ENCODE measurements at places on chromosomes 13 and 19.

GRCh38 chr13:112184261-112184660, 117.3 kb downstream of the SOX1 start:
- no peak for DNase-seq

- peak; percentile 98 for DNase-seq
These were observed 125.3 kb downstream of the TSHZ3 start for GRCh38 chr19:31223740-31224534.

DNA sequence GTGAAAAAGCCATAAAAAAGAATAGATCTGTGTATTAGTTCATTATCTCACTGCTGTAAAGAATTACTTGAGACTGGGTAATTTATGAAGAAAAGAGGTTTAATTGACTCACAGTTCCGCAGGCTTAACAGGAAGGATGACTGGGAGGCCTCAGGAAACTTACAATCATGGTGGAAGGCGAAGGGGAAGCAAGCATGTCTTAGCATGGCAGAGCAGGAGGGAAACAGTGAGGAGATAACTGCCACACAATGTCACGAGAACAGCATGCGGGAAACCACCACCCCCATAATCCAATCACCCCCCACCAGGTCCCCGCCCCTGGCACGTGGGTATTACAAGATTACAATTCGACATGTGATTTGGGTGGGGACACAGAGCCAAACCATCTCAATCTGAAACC, 39.1 kb upstream of the EEF1AKMT1 start:
- DNase-seq = no peak

GRCh38 chr19:10544753-10545251, 1.1 kb downstream of the ATG4D start:
- no peak for DNase-seq

- no peak for DNase-seq
These were observed 1.9 kb downstream of the BTBD2 start for GRCh38 chr19:2013683-2013961.

DNA sequence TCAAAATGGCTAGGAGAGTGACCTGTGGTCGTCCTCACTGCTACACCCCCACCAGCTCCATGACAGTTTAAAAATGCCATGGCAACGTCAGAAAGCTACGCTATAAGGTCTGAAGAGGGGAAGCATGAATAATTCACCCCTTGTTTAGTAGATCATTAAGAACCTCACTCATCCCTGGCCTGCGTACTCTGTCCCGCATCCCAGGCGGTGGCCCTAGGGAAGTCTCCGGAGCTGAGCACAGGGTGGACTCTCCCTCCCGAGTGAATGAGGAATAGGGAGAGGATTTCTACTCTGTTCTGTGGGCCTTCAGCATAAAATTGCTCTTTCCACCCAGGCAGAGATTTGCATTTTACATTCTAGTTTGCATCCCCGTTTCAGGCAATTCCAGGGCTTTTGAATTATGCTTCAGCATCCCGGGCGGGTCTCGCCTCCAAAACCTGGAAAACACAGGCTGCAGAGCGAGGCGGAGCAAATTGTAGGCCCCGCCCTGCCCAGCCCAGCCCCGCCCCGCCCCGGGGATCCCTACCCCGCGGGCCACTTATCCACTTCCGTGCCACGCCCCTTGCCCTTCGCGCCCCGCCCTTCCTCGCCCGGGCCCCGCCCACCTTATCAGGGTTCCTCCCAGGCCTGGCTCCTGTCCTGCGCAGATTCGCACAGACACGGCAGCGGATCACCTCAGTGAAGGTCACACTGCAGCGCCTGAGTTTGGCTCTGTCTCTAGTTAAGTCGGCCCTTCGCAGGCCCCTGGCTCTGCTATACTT, 7.5 kb upstream of the ZNF525 start:
- DNase-seq = no peak

GRCh38 chr19:41998246-41999020, 4.4 kb upstream of the ATP1A3 start:
- DNase-seq = peak; percentile 33

GRCh38 chr13:33310245-33311038, 24.9 kb upstream of the STARD13 start:
- no peak for DNase-seq

DNA sequence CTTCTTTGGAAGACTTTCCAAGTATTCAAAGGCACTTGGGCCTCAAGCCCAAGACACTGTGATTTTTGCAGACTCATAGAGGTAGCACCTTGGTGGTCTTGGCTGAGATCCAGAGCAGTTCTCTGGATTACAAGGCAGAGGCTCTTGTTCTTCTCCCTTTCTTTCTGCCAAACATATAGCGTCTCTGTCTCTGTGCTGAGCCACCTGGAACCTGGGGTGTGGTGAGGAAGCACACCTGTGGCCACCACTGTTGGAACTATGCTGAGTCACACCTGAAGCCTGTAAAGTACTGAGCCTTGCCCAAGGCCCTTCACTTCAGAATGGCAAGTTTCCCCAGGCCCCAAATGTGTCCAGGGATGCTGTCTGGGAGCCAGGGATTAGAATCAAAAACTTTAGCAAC, 127.5 kb downstream of the FREM2 start:
- DNase-seq = no peak

DNA sequence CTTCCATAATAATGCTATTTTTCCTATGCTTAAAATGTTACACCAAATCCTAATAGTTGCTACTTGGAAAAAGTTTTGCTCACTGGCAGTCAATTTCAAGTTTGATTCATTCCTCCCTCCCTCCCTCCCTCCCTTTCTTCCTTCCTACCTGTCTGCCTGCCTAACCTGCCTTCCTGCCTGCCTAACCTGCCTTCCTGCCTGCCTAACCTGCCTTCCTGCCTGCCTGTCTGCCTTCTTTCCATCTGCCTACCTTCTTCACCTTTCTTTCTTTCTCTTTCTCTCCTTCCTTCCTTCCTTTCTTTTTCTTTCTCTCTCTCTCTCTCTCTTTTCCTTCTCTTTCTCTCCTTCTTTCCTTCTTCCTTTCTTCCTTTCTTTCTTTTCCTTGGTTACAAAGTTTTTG, 418.7 kb downstream of the PCDH9 start:
- DNase-seq = no peak

DNA sequence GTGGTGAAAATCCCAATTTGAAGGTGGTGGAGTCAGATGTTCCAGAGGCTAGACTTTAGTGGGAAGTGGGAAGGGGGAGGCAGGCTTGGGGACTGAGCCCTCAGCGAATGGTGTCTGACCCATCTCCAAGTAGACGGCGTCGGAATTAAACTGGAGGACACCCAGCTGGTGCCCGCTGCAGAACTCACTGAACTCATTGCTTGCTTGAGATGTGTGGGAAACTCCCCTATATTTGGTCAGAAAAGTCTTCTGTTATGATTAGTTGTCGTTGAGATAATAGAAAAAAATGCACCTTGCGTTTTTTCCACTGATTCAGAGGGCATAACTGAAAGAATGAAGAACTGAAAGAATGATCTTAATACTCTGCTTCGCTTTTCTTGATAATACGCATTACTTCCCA, 871 bp upstream of the ZNF583 start:
- peak; percentile 8 for DNase-seq

GRCh38 chr13:97233499-97233898, 11.4 kb downstream of the MBNL2 start:
- DNase-seq = no peak

GRCh38 chr19:20247016-20247683, 80.1 kb downstream of the ZNF486 start:
- DNase-seq = no peak

GRCh38 chr13:28575200-28575599, 80.3 kb upstream of the FLT1 start:
- DNase-seq = no peak

GRCh38 chr19:29448046-29448445, 77.7 kb upstream of the VSTM2B start:
- no peak for DNase-seq

DNA sequence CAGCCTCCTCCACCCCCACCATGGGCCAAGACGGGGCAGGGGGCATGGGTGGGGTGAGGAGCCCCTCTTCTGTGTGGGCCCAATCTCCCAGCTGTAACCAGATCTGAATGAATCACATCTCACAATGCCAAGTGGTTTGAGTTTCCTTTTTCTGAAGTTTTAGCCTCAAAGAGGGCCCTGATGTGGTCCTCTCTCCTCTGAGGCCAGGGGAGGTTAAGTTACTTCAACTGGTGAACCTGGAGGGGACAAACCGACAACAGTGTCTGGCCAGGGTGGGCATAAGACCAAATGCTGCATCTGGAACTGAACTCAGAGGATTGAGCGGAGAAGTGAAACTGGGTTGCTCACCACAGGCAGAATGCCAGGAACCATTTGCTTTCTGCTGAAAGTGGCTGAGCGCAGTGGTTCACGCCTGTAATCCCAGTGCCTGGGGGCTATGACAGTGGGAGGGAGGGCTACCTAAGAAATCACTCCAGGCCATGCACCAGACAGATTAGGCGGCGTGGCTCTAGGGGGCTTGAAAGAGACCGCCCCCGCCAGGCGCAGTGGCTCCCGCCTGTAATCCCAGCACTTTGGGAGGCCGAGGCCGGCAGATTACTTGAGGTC, 15.4 kb upstream of the IRGC start:
- peak; percentile 77 for DNase-seq

DNA sequence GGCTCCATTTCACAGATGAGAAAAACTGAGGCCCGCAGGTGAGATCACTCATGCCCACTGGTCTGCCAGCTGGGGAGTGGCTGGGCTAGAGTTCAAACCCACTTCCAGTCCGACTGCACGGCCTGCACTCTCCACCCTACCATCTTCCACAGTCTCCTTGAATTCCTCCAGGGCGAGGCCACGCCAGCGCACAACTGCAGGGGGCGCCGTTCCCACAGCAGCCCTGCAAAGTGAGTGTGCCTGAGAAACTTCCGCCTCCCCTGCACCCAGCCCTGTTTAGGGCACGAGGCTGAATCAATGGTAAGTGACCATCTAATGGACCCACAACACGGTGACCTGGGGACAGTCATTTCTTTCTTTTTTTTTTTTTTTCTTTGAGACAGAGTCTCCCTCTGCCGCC, 829 bp upstream of the ATCAY start:
- no peak for DNase-seq
